PC-3 (cell line): ENCODE measurements at places on chromosomes 7 and 10. TPM values are rescaled to one million over a fixed set of nuclear protein-coding genes. Genes with fewer than 3 reads are reported as not detected.

GSDME gene
- total RNA-seq, result 12.0 and 16.6 TPM in 2 replicates

TYW1B gene
- 3.7 and 3.9 TPM in 2 replicates for total RNA-seq

DNA sequence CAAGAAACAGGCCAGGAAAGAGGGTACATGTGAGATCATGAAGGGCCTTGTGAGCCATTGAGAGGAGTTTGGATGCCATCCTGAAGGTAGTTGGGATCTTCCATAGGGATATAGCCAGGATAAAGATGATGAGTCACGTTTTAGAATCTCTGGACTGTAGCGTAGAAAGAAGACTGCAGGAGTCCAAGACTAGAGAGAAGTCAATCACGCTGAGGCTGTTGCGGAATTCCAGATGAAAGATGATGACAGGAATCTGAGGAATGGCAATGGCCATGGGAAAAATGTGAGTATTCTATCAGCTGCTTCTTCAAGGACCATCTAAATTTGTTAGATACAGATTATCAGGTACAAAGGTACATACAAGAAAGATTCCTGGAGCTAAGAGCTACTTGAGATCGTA lies 711.3 kb downstream of the GRM8 start:
- no peak for DNase-seq

DNA sequence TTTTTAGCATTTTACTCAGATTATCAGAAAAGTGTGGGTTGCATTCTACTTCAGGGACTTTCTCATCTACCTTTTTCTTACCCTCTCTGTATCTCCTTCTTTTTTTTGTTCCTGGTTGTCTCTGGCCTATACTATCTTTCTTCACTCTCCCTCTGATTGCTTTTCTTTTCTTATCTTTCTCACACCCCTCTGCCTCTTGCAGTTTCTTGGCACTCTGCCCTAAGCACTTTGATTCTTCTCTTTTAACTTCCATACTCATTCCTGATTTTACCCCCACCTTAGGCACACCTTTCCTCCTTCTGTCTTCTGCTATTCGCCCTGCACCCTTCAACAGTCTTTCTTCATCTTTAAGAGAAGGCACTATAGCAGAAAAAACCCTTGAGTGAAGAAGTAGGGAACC lies 92.8 kb upstream of the HPS1 start:
- no peak for DNase-seq

GRCh38 chr7:30165590-30165989 lies 30.8 kb downstream of the MTURN start:
- DNase-seq, result peak; percentile 61

DNA sequence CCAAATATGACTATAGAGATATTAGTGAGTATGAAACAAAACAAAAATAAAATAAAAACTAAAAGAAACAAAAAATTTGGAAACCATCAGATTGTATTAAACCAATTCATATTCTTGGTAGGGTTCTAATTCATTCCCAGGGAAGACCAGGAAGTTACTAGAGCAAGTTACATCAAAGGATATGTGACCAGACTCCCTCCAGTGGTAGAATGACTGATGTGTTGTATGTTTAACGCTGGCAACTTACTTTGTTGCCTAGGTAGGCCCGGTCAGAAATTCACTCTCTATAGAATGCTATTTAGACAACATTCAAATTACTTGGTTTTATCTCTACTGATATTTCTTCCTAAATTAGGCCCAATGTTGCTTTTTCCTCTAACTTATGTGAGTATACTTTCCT lies 5.2 kb downstream of the PHYHIPL start:
- DNase-seq, result peak; percentile 80
